GM06990 (cell line): ENCODE measurements at places on chromosomes 2 and 18.

DNA sequence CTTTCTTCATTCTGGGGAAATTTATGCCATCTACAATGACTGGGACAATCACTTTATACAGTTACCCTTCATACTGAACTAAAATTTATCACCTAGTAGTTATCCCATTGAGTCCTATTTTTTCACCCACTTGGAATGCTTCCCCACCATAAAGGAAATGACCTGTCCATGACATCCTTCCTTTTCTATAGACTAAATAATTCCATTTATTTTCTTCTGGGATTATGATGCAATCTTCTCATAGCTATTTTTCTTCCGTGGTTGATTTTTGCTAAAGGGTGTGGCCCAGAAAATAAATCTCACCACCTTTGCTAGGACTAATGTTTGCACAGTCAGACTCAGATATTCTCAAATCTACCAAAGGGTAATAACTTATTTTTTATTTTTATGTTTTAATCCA lies 186.1 kb upstream of the NRXN1 start:
- DNase-seq = no peak

GRCh38 chr2:77666251-77666980 lies 144.2 kb upstream of the LRRTM4 start:
- no peak for DNase-seq

GRCh38 chr2:101474731-101475384 lies at the start of gene RFX8:
RFX8 (minus strand) TSS chr2:101475112; CDS start chr2:101466848, 8,264 bp downstream.
- DNase-seq = no peak

DNA sequence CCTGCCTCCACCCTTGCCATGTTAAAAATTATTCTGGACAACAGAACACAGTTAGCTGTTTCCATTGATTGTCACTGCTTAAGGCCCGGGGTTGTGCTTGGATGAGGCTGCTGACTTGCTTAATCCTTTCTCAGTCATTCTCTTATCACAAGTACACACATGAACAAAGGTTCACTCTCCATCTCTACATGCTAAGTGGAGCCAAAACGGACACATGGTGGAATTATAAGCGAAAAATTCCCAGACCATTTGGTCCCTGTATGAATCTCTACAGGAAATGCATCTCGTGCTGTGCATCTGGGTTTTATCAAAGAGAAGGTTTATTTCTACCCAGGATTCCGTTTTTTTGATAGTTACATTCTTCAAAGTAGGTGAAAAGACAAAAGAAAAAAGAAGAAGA lies 177.5 kb upstream of the ETAA1 start:
- DNase-seq = no peak

DNA sequence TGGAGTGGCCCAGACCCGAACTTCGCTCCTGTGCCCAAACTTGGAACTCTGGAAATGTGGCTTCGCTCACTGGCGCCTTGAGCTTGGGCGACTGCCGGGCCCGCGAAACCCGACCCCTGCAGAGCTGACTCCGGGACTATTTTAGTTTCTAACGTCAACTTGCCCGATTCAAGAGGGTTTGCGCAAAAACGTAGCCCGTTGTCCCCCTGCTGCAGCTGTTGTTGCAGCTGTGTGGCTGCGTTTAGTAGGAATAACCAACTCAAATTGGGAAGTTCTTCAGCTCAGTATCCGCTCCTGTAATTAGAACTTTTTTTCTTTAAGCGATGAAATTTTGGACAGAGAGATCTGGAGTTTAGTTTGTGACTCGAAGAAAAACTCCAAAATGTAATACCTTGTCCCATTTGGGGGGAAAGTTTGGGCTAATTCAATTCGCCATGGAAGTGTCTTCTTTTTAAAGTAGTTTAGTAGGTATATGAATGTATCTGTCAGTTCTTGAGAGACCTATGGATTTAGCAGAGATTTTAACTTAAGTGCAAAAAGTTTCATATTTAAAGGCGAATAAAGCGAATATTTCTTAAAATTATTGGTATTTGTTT lies 559 bp downstream of the MYL12A start:
- no peak for DNase-seq

- DNase-seq = no peak
Measured at GRCh38 chr18:60656553-60656952, 284.0 kb upstream of the MC4R start.

- DNase-seq = no peak
Measured at GRCh38 chr2:179981085-179981484, 26.0 kb downstream of the CWC22 start.

DNA sequence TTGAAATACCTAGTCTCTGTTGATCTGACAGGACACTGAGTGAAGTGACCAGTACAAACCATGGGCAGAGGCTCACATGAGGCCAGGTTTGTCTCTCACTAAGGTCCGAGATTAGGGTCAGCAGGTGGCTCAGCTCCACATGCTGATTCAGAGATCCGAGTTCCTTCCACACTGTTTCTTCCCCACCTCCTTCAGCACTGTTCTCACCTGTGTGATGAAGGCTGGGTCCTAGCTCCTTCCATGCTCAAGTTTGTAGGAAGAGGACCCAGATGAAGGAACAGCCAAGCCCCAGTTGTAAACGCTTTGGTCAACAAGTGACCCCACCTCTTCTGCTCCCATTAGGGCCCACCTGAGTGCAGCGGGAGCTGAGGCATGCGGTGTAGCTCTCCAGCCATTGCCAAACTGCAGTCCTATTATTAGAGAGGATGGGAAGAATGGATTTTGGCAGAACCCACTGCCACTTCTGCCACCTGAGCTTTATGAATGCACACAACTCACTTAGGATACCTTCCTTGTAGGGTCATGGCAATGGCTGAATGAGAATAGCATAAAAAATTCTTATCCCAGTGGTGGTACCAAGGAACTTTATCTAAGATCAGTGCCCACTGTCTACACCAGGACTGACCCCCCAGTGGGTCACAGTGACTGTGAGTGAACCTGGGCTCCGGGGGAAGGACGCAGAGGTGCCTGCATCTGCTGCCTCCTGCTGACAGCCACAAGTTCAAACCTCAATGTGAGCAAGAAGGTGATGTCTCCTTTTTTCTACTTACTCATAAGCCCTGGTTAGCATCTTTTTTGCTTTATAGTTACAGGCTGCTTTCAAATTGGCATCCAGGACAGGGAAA lies 324.8 kb upstream of the HS6ST1 start:
- DNase-seq = no peak

DNA sequence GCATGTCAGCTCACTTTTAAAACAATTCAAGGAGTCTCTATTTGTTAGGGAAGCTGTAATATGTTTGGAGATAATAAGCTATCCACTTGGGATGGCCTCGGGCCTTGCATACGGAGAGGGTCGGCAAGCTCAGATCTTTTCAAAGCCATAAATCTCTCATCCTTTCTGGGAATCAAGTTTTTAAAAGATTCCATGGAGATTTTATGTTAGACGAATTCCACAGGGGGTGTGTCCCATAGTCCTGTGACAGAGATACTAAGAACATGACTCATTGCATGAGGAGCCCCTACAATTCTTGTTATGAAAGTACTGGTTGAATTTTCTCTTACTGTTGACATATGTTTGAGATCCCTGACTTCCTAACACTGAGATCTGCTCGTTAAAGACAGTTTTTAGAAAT lies 108.7 kb downstream of the FEZ2 start:
- DNase-seq = no peak

DNA sequence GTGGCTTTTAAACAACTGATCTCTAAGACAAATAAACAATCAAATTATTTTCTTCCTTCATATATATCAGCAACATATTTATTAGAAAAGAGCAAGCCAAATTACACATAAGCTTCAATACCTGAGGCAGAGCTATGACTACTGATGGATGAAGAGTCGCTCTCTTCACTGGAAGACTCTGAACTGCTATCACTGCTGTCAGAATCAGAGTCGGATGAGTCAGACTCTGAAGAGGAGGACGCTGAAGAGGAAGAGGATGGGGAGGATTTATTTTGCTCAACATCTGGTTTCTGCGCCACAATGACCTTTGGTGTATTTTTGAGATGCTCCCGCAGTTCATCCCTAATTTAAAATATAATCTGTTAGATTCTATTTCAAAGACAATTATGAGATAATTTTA lies 56.7 kb downstream of the CWC22 start:
- DNase-seq = no peak

- DNase-seq = no peak
Measured at GRCh38 chr2:219369447-219369861, 18.3 kb downstream of the DNPEP start.

DNA sequence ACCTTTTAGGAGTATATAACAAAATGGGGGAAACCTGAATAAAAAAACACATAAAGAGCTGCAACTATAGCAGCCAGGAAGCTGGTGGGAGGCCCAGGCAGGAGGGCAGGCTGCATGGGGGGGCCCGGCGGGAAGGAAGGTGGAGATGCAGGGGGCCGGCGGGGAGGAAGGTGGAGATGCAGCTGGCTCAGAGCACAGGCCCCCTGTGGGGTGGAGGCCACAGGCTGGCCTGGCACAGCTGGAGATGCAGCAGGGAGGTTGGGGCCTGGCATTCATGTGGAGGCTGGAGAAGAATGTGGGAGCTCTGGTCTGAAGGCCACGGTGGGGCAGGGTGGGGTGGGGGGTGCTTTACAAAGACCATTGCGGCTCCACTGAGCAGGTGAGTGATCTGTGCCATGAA lies 31.4 kb downstream of the FAM228A start:
- no peak for DNase-seq

DNA sequence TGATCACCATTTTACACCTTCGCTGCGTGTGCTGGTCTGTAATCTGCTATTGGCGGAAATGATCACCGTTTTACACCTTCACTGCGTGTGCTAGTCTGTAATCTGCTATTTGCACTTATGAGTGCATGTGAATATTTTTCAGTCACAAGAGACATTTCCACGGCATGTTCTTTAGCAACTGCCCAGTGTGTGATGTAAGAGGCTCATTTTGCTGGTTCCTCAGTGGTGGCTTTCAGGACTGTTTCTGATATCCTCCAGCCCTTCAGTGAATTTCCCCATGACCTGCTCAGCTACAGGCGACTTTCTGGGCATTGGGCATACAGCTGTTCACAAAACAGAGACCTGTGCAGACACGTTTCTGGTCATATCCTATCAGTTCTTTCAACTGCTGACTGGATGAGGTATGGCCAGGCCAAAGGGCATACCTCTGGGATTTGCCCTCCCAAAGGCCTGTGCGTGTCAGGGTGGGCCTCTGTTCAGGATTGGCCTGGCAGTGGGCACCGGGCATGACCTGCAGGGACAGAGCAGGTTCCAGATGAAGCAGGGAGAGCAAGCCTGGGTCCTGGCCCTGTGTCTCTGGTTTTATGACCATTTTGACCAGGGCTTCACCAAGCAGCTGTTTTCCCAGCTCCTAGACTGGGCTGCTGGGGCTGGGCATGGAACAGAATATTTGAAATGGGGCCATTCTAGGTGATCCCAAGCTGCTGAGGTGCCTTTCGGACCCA lies 521 bp upstream of the PROM2 start:
- no peak for DNase-seq

DNA sequence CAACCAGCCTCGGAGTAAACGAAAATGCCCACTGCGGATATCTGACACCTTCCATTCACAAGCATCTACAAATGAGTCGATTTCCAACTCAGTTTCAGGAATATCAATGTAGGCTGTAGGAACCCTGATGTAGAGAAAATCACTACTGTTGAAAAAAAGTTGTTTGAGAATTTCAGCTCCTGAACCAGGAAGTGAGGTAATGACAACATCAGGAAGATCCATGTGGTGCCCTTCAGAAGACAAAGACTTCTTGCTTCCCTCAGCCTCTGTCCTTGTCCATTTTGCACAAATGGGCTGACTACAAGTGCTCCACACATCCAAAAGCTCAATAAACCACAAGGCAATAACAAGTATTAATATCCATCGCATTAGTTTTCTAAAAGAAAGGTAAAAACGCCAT lies 4.7 kb downstream of the DSEL start:
- DNase-seq = no peak

DNA sequence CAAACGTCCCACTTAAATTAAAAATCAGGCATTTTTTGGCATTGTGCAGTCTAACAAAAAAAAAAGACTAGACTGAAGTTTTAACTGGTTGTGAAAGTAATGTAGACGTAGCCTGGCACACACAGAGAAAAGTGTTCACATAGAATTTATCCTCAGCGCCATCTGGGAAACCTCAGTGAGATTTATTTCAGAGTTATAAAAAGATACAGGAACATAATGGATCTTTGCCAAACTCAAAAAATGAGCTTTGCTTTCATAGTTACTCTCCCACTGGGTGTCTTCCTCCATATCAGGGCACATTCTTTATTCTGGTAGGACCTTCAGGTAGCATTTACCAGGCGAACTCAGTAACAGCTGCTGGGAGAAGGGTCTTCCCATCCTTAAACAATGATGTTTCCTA lies 532.4 kb upstream of the SALL3 start:
- no peak for DNase-seq

- no peak for DNase-seq
Measured at GRCh38 chr2:55585451-55586080, 31.9 kb downstream of the PPP4R3B start.

DNA sequence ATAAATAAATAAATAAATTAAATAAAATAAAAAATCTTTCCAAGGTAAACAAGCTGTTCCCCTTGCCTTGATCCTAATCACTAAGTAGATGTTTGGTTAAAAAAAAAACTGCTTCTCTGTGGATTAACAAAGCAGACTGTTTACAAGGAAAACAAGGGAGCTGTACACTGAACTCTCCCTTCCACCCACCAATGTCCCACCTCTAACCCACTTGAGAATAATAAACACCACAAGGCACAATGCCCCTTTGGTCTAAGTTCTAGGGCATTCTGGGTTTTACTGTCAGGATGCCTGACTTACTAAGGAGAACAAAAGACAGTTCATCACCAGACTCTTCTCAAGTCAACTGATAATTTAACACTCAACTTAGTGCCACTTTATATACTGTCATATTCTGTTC lies 83.5 kb downstream of the NCKAP1 start:
- DNase-seq = no peak

GRCh38 chr2:23599667-23600066 lies 214.7 kb downstream of the KLHL29 start:
- no peak for DNase-seq

- no peak for DNase-seq
Measured at GRCh38 chr2:196987649-196988364, 61.3 kb upstream of the PGAP1 start.

GRCh38 chr2:95166065-95166763 lies 605 bp downstream of the ZNF2 start:
- no peak for DNase-seq

DNA sequence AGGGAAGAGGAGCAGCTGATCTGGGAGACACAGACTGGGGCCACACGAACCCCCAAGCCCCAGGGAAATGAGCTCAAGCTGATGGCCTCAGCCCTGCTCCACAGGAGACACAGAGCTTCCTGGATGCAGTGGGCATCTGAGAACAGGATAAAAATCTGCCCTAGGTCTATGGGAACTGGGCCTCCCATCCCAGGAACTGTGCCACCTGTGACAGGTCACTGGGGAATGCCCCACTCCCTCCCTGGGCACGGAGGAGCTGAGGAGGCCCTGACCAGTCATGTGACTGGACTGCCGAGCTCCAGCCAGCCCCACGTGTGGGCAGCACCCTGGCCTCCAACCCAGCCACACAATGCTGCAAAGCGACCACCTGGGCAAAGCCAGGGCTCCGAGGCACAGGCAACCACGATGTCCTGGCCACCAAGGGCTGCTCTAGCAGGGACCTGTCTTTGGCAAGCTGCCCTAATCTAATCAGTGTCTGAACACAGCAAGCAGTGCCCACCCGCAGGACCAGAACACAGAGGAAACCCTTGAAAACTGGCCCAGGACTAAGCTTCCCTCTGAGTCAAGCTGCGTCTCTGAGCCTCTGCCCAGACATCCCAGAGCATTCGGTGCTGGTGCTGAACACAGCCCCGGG lies 57.8 kb upstream of the ID2 start:
- DNase-seq = no peak

GRCh38 chr2:217632043-217632442 lies 370.8 kb downstream of the TNS1 start:
- DNase-seq = no peak

GRCh38 chr18:907885-908757 lies 3.5 kb downstream of the ADCYAP1 start:
- DNase-seq = no peak

GRCh38 chr18:21949326-21950015 lies 208.9 kb downstream of the MIB1 start:
- no peak for DNase-seq
